Stimulated activated CD4-positive, alpha-beta T cell treated with anti-CD3 and anti-CD28 coated beads, TNF-alpha, amount 100 ng/mL, for 48 hours (primary cell): ENCODE measurements at places on chromosomes 1 and 21.

DNA sequence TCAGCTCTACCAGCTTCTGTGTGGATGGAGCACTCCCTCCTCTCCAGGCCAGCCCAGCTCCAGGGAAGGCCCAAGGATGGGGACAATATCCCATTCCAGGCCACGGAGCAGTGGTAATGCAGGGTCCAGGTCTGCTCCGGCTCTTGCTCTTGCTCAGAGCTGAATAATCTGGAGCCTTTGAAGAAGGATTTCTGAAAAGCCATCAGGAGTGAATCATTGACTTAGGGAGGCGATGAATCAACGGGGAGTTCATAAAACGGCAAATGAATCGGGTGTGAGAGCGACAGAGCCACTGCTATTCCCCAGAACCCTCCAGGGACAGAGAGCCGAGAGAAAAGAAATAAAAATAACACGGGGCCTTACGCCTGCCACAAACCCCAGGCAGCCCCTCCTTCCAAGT, 7.7 kb downstream of the POU3F1 start:
- DNase-seq = no peak

GRCh38 chr1:77605246-77606026, 77.0 kb downstream of the ZZZ3 start:
- no peak for DNase-seq

DNA sequence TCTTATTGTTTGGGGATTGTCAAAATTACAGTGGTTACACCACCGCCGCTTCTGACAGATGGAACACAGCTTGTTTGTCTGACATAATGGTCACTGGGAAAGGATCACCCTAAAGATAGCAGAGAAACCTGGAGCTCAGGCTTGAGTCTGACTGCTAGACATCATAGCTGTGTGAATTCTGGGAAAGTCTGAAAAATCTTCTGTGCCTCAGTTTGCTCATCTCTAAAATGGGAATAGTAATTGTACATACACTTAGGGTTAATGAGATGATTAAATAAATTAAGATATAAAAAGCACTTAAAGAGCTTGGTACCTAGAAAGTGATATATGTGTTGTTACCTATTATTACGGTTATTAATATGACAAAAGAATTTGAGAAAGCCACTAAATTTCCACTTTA, 39.7 kb upstream of the NRIP1 start:
- no peak for DNase-seq

GRCh38 chr21:39178421-39178820, 4.8 kb downstream of the PSMG1 start:
- DNase-seq = no peak

- DNase-seq = peak; percentile 31
Measured at GRCh38 chr21:38831526-38832467, 26.1 kb downstream of the ETS2 start.

- no peak for DNase-seq
Measured at GRCh38 chr1:225449261-225449660, 21.4 kb upstream of the LBR start.

GRCh38 chr21:45326169-45326851, 38.6 kb upstream of the POFUT2 start:
- no peak for DNase-seq

GRCh38 chr1:227803933-227804332, 11.5 kb upstream of the PRSS38 start:
- no peak for DNase-seq

DNA sequence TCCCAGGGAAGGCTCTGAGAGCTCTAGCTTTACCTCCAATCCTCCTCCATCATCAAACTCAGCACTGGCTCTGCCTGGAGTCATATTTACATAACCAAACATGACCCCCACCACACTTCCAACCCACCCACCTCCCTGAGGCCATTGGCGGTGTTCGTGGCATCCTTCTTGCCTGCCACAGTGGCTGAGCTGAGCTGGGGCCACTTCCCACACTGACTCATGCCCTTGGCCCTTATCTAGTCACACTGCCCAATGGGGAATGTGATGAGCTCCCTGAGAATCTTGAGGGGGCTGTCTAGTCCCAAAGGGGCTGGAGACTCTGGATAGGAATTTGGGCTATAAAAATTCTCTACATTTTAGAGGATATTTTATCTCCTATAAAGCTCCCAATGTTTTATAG, 230.9 kb upstream of the IRF2BP2 start:
- DNase-seq = no peak

- DNase-seq = peak; percentile 58
Measured at GRCh38 chr1:180252638-180253536, 22.8 kb downstream of the LHX4 start.

GRCh38 chr1:243312952-243313634, 57.3 kb downstream of the SDCCAG8 start:
- no peak for DNase-seq

DNA sequence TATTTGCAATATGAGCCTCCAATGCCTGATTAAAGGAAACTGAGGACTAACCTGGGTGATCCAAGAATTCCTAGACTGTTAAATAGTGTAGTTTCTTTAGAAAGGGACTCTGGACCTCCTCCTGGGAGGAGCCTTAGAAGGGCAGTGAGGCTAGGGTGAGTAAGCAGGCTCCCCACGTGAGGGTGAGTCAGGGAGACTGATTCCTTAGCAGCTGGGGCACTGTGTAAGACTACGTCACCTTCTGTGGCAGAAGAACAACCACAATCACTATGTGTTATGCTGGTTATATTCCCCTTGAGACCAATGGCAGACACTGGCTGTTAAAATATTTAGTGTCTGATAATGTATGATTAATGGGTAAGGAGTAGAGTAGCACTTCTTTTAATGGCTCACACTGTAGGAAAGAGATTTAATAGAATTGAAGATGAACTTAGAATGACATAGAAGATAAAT, 53.3 kb upstream of the SYT14 start:
- DNase-seq = peak; percentile 23

DNA sequence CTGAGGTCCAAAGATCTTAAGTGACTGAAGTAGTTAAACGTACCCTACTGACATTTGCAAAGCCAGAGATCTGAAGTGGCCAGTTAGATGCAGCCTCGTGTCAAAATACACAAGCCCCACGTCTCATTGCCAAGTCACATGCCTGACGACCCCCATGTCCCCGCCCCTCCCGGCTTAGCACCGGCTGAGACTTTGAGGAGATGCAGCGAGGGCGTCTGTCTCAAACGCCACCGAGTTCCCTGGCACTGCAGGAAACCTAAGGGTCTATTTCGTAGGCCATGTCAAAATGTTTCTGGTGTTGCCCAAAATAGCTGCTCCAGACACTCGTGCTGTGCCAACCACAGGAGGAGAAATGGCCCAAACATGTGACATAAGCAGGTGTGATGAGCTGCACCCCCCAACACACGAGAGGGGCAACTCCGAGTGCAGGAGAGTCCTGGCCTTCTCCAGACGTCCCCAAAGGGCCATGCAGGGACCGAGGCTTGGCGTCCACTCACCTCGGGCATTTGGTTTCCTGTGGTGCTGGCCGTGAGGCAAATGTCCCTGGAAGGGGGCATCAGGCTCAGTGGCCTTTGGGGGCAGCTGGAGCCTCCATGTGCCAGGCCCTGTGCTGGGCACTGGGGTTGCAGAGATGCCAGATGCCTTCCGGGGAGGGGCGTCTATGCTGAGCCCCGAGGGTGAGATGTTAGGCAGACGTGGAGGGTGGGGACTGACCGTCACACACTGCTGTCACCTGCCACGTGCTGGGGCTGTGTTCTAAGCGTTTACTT, 67.0 kb downstream of the MATN1 start:
- DNase-seq = no peak

GRCh38 chr1:206065547-206066145, 12.7 kb downstream of the RHEX start:
- DNase-seq = no peak

GRCh38 chr1:222026280-222026679, 284.4 kb upstream of the DUSP10 start:
- DNase-seq = no peak

GRCh38 chr1:54998677-54999076, at the start of gene BSND:
BSND (plus strand) TSS chr1:54998933; CDS start chr1:54999187, 254 bp downstream.
- DNase-seq = no peak

DNA sequence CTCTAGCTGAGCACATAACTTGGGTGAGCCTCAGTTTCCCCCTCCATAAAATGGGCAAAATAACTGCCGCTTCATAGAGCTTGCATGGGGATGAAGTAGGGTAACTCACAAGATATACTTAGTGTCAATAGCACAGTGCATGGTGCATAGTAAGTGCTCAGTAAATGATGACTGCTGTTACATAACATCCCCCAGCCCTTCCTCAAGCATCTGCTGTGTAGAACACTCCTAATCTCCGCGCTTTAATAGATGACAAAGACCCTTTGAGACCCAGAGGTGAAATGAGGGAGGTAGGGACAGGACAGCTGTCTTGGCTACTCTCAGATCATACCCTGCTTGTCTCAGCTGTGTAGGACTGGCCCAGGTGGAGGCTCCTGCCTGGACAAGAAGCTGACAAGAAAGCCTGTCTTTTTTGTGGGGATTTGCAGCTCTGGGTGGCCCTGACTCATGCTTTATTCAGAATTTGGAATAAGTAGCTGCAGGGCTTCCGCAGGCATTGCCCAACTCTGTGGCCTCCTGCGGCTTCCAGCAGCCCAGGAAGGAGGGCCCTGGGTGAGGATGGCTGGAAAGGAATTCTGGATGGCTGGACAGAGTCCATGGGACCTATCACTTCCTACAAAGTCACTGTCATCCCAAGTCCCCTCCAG, 20.7 kb upstream of the PADI4 start:
- DNase-seq = no peak
